ENCODE measurements at places on chromosomes 1 and 21. TPM values are rescaled to one million over a fixed set of nuclear protein-coding genes. Genes with fewer than 3 reads are reported as not detected.

The CFHR4 gene
- total RNA-seq = not detected

The CYYR1 gene
- not detected for total RNA-seq

The RCAN1 gene
- 9.9 TPM for total RNA-seq

The OR2AK2 gene
- not detected for total RNA-seq

The FAM72C gene
- 5.8 TPM for total RNA-seq

The GCSAML gene
- total RNA-seq = not detected

The KRTAP10-9 gene
- not detected for total RNA-seq

The CA6 gene
- not detected for total RNA-seq

The HTR6 gene
- total RNA-seq = 0.15 TPM

The KRTCAP2 gene
- 243 TPM for total RNA-seq

The CSF3R gene
- not detected for total RNA-seq

The HFM1 gene
- not detected for total RNA-seq

The RIMS3 gene
- total RNA-seq = 1.2 TPM
